ENCODE measurements at places on chromosomes 7 and 10.

DNA sequence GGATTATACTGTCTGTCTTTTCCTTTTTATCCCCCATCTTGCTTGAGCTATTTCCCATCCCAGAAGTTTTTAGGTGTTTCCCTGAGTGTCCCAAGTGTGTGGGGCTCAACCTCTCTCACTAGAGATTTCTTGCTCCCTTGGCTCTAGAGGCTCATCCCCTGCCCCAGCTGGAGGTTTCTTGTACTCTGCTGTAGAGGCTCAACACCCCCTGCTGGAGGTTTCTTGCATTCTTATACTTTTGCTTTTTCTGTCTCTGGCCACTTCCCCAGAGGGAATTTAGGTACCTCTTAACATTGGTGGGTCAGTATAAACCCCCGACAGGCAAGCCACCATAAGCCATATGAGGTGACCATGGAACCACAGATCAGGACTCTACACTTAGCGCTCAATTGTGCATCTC lies 114.2 kb upstream of the FAM3C start:
- no peak for DNase-seq

DNA sequence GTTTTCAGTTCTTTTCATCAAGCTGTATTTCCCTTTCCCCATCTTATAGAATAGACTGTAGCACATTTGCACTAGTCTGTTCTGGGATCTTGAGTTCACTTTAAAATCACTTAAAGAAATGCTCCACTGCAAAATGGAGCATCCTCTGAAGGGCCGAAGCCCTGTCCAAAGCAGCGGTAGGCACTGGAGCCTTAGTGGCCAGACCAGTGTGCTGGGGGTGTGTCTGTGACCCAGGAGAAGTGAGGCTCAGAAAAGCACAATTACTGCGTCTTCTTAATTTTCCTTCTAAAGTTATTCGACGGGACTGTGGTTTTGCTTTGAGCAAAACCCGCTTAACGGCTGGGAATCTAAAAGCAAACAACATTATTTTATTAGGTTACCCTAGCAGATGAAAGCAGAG lies 205.7 kb downstream of the SLC25A13 start:
- DNase-seq: no peak

GRCh38 chr10:90317172-90317571 lies 540.7 kb downstream of the HTR7 start:
- no peak for DNase-seq

DNA sequence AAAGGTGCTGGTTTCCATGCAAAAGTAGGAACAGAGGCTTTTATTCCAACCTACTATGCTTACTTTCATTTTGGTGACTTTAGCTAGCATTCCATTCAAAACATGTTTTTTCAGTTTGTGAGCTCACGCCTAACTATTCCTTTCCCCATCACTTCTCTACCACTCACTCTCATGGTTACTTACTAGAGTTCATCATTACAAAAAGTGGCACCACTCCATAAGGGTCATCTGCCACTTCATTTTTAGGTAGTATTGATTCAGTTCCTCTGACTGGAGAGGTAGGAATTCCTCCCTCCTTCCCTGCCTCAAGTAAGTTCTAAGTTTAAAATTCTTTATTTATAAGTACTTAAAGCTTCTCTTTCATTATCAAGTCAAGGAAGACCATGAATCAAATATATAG lies 543.1 kb downstream of the HTR7 start:
- no peak for DNase-seq

GRCh38 chr10:21520509-21520908 lies 5.0 kb downstream of the SKIDA1 start:
- DNase-seq: no peak

- DNase-seq: no peak
Observed at GRCh38 chr10:17217631-17218232, 10.3 kb upstream of the VIM start.

DNA sequence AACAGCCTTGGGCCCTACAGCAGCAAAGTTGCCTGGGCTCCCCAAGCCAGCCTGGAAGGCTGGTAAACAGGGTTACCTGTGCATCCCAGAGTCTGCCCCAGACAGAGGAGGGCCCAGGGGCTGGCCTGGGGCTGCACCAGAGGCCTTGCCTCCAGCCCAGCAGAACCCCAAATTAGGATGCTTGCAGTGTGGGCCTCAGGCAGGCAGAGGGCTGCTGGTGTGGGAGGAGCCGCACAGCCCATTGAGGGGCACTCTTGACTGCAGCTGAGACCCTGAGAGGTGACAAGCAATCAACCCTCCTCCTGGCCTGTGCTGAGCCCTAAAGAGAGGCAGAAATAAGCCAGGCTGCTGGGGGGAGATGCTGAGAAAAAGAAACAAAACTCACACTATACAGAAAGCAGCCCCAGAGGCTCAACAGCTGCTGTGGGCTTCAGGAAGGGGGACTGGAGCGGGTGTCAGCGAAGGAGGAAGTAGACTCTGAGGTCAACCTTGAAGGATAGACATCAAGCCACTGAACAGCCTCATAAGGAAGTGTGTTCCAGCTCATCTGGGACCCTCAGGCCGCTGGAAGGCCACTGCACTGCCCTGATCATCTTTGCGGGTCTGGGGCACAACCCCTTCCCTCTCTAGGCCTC lies 6.6 kb downstream of the AIFM2 start:
- no peak for DNase-seq
